ENCODE measurements at places on chromosomes 5 and 9.

- DNase-seq: peak; percentile 93
Observed at GRCh38 chr5:73692166-73692640, 66.2 kb downstream of the ARHGEF28 start.

DNA sequence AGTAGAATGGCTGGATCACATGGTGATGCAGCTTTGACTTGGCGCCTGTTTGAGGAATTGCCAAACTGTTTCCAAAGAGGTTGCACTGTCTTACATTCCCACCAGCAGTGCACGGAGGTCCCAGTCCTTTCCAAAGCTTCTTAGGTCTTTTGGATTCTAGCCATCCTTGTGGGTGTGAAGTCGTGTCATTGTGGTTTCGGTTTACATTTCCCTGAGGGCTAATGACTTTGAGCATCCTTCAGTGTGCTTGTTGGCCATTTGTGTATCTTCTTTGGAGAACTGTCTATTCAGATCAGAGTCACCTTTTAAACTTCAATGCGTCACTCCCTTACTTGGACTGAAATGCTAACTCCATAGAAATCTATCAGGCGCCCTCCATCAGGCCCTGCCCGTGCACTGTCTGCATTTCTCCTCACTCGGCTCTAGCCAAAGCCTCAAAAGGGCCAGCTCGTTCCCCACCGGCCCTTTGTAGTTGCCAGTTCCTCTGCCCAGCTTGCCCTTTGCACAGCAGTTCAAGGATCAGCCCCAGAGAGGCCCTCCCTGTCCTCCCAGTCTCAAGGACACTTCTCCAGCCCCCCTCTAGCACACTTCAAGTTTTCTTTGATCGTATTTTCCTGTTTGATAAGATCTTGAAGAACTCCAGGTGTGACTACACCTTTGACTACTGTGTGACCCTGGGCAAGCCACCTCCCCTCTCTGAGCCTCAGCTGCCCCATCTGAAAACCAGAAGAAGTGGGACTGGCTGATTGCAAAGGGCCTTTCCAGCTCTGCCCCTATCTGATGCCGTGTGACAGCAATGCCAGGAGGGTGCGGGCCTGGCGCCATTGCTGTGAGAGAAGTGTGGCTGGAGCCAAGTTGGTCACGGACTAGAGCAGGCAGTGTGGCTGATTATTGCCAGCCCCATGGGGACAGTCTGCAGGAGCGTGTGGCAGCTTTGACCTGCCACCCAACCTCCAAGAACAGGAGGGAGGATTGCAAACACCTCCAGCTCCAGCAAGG lies 5.6 kb downstream of the HRH2 start:
- no peak for DNase-seq

- DNase-seq: peak; percentile 52
Observed at GRCh38 chr9:19028835-19029451, 4.1 kb downstream of the SAXO1 start.

GRCh38 chr5:180343110-180343830 lies 9.9 kb downstream of the GFPT2 start:
- DNase-seq: no peak

DNA sequence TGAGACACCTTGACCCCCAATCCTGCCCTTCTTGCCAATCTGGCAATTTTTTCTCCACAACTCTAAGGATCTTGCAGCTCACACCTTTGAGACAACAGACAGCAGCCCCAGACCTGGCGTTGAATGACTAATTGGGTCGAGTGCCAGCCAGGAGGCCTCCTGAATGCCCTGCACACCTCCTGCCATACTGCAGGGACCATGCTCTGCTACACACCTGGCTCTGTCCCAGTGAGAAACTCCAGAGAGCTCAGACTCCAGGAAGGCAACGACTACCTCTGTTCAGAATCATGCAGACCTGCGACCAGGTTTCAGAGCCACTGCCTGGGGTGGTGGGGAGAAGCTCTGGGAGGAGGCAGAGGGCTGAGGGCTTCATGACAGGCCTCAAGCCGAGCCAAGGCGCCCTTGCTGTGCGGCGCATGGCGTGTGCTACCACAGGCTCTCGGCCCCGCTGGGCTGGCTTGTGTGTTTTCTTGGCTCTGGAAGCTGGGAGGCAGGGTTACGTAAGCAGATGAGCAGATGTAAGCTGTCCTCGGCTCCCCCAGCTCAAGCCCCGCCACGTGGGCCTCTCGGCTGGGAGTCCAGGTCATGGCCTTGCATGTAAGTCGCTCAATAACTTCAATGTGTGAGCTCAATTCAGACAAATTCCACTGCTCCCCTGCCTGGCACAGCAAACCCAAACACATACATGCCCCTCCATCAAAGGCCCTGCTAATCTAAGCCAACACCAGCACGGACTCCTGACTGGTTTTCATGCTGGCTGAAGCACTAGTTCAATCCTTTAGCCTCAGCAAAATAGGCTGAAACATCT lies 27.5 kb downstream of the B4GALT1 start:
- DNase-seq: no peak

DNA sequence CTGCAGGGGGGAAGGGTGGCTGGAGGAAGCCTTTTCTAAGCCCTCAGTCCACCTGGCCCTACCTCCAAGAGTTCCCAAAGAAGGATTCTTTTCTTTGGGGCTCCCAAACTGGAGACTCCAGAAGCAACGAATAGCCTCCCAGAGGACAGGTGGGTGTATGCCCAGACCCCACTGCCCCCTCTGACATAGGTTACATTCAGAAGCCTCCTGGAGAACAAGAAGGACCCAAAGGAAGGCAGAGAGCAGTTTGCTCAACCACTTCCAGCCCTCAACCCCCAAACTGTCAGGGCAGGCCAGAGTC lies 10.3 kb downstream of the HK3 start:
- DNase-seq: no peak

DNA sequence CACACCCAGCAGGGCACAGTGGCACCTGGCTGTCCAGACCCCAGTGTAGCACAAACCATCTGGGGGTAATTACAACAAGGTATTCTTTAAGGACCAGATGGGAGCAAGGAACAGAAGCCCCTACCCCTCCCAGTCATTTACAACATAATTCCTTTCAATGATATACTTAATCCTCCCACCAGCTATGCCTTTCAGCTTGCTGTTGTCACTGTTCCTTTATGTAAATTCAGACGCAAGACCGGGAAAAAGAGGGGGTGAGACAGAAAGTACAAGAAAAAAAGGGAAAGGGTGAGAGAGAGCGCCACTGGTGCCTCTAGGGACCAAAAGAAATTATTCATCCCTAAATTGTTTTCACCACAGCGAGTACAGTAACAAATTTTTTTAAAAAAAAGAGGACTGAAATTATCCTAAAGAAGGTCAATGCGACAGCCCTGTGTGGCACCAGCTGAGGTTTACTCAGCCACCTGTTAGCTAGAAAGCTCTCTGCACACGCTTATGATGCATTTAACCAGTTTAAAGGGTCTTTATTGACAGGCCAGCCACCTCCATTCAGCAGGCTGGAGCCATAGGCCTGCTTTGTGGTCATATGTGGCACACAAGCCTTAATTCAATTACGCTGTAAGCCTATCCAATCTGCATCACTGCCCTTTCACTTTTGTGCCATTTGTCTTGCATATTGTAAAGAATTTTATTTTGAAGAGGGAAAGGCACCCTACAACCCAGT lies 210.2 kb upstream of the ISL1 start:
- no peak for DNase-seq

- DNase-seq: no peak
Observed at GRCh38 chr9:110821064-110821463, 152.5 kb downstream of the MUSK start.
